ENCODE measurements at places on chromosomes 2 and 18.

- no peak for DNase-seq
Measured at GRCh38 chr2:99648906-99649789, 159.3 kb upstream of the REV1 start.

DNA sequence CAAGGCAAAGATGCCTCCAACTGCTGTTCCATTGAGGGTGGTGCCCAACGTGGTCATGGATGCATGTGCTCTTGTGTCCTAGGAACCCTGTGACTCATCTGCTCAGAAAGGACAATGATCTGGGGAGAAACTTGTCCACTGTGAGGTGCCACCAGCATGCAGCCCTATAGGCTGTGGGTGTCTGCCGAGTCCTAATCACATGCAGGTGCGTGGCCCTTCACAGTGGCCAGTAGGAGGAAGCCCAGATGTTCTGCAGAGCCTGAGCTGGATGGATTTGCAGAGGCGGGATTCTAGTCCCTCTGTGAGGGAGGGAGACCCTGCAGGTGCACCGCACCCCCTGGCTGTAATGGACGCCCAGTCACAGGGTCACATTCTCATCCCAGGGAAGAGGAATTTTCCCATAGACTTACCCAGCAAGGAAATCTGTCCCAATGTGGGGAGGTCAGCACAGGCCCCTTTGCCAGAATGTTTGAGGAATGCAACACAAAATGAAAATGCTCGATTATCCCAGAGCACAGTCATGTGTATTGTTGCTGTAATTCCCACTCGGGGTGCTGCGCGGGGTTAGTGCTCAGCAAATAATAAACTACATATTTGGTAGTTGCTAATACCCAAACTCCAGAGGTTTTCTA, 13.9 kb downstream of the GDF7 start:
- no peak for DNase-seq

GRCh38 chr18:22946846-22947245, 13.7 kb downstream of the RBBP8 start:
- no peak for DNase-seq

DNA sequence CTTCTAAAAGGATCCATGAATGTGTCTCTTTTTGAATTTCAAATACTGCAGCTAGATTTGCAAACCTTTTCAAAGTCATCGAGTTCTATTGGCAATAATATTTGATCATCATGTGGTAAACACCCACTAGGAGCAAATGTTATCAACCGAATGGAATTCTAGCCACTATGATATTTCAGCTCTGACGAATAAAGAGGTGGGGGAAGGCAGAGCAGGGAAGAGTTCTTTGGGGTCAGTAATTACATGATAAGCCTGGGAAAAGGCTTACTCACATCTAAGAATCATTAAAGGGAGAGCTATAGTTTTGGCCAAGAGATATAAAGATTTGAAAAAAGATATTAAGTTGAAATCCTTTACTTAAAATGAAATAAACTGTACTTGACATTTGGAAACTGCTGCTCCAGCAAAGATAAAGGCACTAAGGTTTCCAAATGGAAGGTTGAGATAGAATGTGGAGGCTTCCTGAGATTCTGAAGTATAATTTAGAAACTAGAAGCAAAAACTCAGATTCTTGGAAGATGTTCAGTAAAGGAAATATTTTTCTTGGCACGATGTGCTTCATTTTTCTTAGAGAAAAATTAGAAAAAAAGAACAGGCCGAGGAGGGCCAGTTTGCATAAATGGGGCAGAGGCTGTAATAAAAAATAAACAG, 104.7 kb upstream of the ARHGAP28 start:
- peak; percentile 75 for DNase-seq

DNA sequence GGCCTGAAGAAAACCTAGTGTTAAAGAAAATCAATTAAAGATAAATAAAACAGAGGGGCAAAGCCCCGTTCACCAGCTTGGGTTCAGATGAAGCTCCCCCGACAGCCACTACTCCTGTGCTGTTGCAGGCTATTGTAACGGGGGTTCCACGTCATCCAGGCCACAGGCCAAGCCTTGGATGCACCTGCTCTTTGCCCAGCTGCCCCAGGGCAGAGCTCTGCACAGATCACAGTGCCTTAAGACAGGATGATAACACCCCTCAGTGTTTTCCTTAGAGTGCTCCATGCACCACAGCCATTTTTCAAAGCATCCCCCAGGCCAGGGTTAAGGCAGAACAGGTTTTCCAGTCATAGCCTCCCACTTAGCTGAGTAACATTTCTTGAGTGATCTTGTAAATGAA, 32.0 kb downstream of the FASTKD2 start:
- no peak for DNase-seq

- no peak for DNase-seq
Measured at GRCh38 chr2:191638079-191638801, 39.7 kb upstream of the NABP1 start.

GRCh38 chr2:205540036-205540435, 142.3 kb upstream of the NRP2 start:
- no peak for DNase-seq

- peak; percentile 30 for DNase-seq
Measured at GRCh38 chr2:168002021-168002553, 245.3 kb downstream of the STK39 start.

GRCh38 chr18:51614967-51615571, 417.6 kb upstream of the MEX3C start:
- DNase-seq: peak; percentile 27

DNA sequence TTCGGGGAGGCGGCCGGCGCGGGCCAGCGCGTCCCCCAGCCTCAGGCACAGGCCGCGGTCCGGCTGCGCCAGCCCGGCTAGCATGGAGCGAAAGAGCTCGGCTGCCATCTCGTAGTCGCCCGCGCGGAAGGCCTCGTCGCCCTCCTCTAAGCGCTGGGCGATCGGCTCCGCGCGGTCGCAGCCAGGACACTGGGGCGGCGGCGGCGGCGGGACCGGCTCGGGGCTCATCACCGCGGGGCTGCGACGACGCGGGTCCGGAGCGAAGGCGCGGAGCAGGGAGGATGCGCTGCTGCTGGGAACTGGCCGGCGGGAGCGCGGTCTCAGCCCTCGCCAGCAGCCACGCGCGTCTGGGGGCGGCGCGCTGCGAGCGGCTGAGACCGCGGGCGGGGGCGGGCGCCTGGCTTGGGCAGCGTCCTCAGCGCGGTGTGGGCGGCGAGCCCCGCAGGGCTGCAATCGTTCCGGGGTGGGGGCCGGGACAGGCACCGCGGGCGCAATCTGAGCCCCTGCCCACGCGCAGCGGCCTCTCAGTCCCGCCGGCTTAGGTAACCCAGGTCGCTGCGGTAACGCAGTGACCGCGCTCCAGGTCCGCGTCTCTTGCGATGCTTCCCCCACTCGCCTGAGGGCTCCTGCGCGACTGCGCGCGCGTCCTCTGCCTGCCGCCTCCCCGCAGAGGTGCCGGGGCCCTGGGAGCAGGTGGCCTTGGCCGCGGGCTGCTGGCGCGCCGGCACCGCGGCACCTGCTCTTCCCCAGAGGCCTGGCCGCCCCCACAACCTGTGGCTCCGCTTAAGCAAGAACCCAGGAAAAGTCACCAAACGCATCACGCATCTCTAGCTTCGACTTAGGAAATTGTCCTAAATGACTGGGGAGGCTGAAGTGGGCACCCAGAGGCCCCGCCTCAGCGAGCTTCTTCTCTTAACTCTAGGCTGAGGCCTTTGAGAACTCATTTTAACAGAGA, at the start of gene LONRF2:
LONRF2 (minus strand) TSS at position 636 of the 955 bp plus-strand sequence; CDS start at position 228, 408 bp downstream.
- no peak for DNase-seq

GRCh38 chr2:85246348-85246747, 81.4 kb downstream of the TGOLN2 start:
- no peak for DNase-seq

GRCh38 chr2:166057370-166058164, 70.3 kb downstream of the SCN1A start:
- peak; percentile 75 for DNase-seq

- peak; percentile 7 for DNase-seq
Measured at GRCh38 chr18:2410688-2411087, 160.6 kb downstream of the METTL4 start.

GRCh38 chr2:192087398-192087958, 107.3 kb downstream of the TMEFF2 start:
- DNase-seq: no peak

GRCh38 chr2:98503481-98504105, 58.9 kb downstream of the INPP4A start:
- DNase-seq: no peak

GRCh38 chr2:71950256-71951082, 197.2 kb downstream of the CYP26B1 start:
- peak; percentile 38 for DNase-seq

GRCh38 chr2:201759567-201759966, 21.2 kb downstream of the ALS2 start:
- DNase-seq: no peak

DNA sequence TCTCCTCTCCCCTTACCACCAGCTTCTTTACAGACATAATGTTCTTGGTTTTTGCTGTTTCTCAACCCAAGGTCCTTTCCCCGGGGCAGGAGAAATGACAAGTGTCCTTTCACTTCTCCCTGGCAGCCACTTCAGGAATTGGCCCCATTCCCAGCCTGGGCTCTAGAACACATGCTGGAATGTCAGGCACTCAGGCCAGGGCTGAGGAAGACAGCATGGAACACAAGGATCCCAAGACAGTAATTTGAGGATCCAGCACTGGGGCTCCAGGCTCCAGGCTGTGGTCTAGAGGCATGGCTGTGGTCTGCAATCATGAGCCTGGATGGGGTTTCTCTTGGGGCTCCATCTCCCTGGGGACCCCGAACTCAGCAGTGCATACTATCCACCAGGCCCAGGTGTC, 201.4 kb downstream of the CELF4 start:
- no peak for DNase-seq

- DNase-seq: no peak
Measured at GRCh38 chr18:34921811-34922385, 119.3 kb upstream of the MAPRE2 start.

DNA sequence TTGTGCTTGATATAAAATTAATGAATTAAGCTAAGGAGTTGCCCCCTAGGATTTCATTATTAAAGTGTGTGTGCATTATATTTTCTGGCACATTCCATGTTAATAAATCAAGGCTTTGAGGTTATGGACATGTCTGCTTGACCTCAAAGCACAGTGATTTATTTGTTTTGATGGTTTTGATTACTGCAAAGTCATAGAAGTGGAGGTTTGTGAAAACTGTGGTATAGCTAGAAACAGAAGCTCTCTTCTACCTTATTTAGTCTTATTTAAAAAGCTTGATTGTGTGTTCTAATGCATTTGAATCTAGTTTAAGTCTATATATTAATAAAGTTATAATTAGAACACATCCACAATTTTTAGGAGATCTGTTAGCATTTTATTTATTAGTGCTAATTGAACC, 32.2 kb downstream of the DOK6 start:
- no peak for DNase-seq

DNA sequence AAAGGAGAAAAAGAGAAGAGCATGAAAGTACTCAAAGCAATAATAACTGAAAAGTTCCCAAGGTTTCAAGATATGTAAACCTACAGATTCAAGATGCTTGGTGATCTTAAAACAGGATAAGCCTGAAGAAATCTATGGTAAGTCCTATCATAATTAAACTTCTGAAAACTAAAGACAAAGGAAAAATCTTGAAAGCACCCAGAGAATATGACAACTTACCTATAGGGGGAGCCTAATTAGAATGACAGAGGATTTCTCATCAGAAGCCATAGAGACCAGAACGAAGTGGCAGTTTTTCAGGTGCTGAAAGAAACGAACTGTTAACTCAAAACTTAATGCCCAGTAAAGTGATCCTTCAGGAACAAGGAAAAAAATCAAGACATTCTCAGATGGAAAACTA, 59.7 kb downstream of the XDH start:
- peak; percentile 53 for DNase-seq

DNA sequence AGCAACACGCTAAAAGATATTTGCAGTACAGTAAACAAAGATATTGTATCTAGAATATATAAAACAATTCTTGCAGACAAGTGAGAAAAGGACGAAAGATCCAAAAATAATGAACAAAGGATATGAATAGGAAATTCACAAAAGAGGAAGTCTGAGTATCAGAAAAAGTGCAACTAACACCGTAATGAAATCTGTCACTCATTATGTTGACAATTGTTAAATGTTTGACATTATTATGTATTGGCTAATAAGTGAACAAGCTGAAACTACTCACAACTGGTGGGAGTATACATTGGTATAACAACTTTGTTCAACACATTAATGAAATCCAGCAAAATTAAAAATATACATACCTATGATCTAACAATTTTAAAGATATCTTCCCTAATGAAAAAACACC, 36.7 kb upstream of the ASXL3 start:
- DNase-seq: no peak

GRCh38 chr2:134386310-134386709, 132.4 kb downstream of the MGAT5 start:
- DNase-seq: no peak

DNA sequence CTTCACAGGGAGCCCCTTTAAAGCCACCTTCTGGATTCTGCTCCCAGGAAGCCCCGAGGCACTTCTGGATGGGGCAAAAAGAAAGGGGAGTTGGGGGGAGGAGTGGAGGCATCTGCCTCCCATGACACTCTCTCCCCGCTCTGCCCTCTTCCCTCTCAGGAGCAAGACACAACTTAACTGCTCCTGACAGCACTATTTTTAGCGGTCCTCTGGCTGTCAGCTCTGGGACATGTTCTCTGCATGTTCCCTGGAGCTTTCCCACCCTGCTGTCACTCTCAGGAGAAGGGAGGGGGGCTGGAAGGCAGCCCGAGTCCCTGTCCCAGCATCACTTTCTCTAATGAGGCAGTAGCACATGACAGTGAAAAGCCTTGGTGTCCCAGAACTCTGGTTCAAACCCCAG, 32.3 kb downstream of the PLB1 start:
- DNase-seq: no peak

DNA sequence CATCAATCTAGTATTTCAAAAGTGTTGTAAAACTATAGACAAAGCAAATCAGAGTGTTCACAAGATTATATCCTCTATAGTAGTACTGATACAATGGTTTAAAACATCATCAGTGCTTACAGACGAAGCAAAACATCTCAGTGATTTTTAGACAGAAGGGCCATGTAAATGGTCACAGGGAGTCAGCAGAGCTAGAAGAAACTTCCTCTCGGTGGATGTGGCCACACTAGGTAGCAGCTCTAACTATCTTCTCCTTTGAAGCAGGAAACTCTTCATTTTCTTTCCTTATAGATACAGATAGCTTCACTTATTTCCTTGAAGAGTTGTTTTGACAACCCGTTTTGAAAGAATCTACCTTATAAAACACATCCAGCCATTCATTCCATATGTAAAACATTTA, 80.4 kb upstream of the CD226 start:
- DNase-seq: no peak

DNA sequence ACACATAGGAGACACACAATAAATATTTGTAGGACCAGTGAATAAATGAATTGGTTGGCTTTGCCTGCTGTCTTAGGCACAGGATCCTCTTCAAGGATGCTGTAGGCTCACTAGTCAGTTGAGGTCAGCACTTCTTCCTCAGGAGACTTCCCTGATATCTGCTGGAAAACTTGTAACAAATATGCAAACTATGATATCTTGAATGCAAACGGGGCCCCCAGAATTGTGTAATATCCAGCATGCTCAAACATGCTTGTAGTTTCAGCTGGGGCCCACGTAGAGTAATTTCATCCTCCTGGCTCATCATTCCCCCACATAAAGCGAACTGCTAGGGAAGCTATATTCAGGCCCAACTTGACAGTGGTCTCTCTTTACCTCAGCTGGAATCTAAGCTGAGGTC, 43.6 kb downstream of the POLE4 start:
- DNase-seq: peak; percentile 79

- peak; percentile 8 for DNase-seq
Measured at GRCh38 chr2:32877587-32878510, 68.9 kb upstream of the LTBP1 start.

- DNase-seq: peak; percentile 20
Measured at GRCh38 chr18:11752116-11752911, 63.2 kb downstream of the GNAL start.

- peak; percentile 80 for DNase-seq
Measured at GRCh38 chr18:77102259-77103040, 30.1 kb downstream of the MBP start.

- DNase-seq: peak; percentile 36
Measured at GRCh38 chr2:208280933-208281332, 14.9 kb downstream of the PIKFYVE start.
